ENCODE measurements at places on chromosomes 11 and 22.

DNA sequence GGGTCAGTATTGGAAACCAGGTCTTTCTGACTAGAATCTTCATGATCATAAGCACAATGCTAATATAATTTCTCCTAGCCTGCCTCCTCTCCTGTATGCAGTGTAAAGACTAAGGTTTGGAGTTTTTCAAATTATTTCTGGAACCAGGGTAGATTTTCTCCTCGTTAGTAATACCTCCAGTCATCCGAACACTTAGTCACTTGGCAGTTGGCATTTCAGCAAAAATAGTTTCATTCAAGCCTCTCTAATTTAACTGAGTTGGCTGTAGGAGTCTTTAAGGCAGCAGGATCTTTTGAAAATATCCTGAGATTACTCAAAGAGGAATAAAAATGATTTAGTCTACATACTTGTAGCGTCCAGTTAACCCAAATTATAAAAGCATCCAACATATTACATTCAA is 6.3 kb downstream of the TYR start:
- DNase-seq: no peak

GRCh38 chr11:85922367-85922766 is 67.2 kb downstream of the CCDC83 start:
- no peak for DNase-seq

DNA sequence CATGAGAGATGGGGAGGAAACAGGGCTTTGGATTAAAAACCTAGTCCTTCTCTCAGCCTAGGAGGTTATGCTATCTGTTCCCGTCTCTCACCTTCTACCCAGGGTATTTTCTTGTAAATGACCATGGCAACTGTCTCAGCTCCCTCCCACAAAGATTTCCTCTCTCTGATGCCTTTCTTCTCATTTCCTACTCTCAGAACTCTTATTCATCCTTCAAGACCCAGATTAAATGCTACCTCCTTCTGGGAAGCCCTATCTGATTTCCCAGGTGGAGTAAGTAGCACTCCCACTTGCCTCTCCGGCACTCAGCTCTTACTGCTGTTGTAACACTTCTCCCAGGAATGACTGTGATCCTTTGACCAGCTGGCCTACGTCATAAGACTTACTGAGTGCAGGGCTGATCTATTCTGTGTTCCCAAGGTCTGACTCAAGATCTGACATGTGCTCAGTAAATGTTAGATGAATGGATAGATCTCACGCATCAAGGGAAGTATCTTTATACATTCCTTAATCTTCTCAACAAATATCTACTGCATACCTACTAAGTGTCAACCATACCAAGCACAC is 175.0 kb downstream of the TENM4 start:
- no peak for DNase-seq

DNA sequence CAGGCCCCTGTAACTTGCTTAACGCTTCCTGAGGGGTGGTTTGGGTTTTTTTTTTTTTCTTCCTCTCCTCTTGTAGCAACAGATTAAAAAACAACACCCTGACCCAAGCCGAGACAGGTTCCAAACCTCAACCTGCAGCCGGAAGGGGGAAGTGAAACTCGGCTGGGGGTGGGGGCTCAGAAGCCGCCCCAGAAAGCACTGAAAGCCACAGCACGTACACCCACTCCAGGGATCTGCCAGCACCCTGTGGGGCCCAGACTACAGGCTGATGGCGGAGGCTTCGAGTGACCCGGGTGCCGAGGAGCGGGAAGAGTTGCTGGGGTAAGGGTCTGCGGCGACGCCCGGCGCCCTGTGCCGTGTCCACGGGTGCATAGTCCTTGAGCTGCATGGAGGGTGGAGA is at the start of gene LSP1:
LSP1 (plus strand) TSS at position 208 of the 400 bp plus-strand sequence; CDS start at position 269, 61 bp downstream.
- DNase-seq: no peak

- peak; percentile 90 for DNase-seq
These were observed 28.1 kb downstream of the CAPN1 start for GRCh38 chr11:65209711-65210360.

- no peak for DNase-seq
These were observed 44.9 kb upstream of the SWAP70 start for GRCh38 chr11:9619004-9619403.

DNA sequence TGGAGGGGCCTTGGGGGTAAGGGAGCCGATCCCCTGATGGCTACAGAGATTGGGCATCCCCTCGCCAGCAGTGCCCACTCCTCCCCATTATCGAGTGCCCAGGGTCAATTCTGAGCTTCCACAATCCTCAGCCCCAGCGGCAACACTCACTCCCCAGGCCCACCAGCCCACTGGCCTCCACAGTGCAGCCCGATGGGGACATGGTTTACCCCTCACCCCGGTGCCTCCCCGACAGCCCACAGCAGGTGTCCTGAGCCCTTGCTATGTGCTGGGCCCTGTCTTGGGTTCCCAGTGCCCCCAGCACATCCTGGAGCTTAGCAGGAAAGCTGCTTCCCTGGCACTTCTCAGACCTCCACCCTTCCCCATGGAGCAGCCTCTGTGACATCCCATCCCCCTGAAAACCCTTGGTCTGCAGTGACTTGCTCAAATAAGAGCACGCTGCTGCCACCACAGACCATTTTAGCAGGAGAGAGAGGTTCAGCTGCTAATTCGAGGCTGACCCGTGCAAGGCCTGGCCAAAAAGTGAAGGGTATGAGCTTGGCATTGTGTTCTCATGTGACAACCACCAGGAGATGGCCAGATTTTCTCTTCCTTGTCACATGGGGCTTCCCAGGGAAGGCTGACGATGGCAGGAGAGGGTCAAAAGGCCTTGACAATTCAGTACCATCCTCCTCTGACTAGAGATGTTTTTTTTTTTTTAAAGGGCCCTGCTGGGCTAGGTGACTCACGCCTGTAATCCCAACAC is 23.6 kb downstream of the KCNJ4 start:
- DNase-seq: no peak

- no peak for DNase-seq
These were observed 15.2 kb downstream of the DHCR7 start for GRCh38 chr11:71432761-71433647.

DNA sequence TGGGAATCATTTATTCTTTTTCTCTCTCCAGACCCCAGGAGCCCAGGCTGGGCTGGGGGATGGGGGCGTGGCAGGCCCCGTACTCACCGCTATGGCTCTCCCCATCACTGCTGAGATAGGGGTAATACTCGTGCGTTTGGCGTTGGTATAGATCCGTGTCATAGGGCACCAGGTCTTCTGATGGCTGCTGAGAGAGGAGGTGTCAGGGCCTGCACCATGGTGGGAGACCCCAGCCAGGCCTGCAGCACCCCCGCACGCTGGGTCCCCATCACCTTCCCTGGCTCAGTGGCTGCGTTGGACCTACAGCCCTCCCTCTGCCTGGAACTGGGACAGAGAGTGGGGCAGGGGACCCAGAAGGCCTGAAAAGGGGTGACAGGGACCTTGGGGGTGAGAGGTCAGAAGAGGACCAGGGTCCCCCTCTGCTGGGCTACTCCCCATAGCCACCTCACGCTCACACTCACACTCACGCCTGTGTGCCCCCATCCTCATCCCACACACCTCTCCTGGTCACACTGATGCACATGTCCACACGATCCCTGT is 2.7 kb downstream of the SPI1 start:
- DNase-seq: no peak

GRCh38 chr22:44111562-44112155 is 69.1 kb upstream of the PARVG start:
- no peak for DNase-seq

DNA sequence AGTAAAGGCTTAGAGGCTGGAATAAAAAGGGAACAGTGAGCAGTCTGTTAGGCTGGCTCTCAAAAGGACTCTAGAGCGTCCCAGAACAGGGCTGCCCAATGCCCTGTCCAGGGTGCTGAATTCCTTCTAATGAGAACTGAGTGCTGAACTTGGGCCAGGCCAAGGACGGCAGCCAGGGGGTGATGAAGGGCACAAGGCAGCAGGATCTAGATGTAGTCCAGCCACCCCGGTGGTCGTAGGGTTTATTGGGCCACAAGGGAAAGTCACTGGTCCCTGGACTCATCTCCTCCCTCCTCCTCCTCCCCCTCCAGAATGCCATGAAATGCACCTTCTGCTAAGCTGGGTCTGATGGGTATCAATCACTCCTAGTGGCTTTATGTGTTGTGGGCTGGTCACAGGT is 19.2 kb downstream of the NPTXR start:
- peak; percentile 42 for DNase-seq

DNA sequence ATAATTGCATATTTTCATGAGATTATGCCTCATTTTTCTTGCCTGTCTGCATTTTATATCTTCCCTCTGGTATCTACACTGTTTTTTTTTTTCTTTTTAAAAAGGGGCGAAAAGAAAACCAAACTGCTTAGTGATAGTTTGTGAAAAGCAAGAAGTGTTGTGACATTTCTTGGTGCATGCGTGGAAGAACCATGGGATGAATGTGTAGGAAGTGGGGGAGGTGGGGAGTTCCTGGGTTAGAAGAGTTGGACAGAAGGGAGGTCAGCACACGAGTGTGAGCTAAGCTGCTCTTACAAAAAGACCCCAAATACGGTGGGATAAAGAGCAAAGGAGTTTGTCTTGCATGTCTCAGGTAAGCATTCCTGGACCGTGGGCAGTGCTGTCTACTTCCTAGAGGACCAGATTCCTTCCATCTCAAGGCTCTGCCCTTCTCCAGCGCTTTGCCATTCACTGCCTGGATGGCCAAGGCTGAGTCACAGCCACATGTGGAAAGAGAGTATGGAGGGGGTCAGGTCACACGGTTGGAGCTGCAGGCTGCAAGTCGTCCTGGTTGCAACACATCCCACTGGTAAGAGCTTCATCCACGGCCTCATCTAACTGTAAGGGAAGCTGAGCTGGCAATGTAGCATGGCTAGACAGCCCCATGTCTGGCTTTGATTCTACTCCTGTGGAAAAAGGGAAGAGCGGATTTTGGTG is 300.6 kb downstream of the DDX10 start:
- no peak for DNase-seq

DNA sequence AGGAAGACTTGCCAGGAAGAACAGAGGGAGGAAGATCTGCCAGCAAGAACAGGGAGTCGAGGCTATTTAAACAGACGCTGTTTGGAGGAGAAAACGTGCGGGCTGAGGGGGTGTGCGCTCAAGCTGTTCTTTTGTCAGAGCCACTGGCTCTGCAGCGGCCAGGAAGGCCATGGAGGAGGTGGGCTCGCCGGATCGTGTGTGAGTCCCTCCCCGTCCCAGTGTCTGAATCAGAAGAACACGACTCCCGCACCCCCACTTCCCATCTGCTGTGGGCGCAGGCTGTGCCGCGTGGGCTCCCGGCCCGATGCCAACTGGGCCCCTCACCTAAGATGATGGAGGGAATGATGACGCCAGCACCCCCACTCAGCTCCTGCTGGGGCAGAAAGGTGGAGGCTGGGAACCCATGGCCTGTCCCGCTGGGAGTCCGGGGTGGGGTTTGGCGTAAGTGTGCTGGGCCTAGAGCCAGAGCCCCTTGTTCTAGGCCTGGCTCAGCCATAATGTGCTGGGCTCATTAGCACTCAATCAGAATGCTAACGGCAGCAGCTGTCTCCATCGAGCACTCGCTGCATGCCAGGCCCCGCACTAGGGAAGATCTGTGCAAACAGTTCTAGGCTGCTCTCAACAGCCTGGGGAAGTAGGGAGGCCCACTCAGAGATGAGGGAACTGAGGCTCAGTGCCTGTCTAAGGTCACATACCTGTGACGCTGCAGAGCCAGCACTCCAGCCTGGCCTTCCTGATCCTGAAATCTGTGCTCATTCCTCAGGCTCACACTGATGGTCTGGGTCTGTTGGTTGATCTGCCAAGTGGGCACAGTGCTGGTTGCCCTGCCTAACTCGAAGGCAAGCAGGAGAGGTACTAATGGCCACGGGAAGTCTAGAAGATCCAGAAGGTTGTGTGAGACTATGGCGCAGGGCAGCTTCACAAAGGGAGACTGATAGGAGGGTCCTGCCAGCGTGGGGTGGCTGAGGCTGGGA is 11.5 kb downstream of the NPTXR start:
- no peak for DNase-seq

DNA sequence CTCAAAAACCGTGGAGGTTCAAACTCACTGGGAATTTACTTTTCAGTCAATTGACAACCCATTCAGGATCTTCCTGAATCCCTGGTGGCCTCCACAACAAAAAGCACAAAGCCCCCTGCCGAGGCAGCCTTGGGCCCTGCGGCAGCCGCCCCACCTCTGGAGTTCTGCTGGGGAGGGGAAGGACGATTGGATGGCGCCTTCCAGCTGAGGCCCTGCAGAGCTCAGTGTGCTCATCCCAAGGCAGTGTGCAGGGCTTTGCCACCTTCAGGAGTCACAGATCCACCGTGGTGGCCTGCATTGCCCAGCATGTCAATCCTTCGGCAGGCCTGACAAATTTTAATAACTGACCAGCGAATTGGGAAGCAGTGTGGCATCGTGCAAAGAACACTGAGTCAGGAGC is 7.4 kb downstream of the ZFTA start:
- DNase-seq: no peak

DNA sequence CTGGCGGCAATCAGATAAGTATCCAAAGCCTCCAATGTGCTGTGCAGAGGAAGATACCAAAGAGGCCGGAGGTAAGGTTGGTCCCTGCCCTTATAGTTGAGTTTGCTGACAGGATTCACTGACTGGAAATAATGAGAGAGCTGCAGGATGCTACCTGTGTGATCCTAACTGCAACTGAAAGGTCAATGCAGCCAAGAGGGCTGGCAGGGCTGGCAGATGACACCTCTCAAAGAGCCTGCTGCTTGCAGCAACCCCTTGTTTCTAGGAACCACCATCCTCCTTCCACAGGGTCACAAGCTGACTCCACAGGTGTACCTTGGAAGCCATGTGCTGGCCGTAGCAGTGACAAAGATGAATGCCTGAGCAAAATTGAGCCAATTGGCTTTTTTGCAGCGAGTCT is 348.1 kb downstream of the DDX10 start:
- DNase-seq: no peak

DNA sequence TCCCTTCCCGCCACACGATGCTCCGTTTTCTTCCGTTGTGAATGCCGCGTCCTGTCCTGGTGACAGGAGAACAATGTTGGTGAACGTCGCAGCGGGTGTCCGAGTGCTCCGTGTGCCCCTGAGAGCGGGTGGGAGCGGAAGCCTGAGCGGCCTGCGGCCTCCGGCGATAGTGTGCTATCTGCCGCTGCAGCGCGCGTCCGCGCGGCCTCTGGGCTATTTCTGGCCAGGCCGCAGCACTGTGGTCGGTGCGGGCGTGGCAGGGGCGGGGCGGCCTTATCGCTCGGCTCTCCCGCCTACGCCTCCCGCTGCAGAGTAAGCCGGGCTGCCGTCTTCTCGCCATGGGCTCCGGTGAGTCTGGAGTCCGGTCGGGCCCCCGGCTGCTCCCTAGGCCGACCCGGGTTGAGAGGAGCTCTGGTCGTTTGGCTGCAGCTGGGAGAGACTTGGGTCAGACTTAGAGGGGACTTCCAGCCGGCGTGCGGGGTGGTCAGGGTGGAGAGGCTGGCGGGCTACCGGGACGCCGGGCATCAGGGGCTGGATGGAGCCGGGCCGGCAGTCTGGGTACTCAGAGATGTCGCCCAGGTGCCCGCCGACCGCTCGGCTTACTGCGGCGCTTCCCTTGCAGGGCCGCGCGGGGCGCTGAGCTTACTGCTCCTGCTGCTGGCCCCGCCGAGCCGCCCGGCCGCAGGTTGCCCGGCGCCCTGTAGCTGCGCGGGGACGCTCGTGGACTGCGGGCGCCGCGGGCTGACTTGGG is at the start of gene GP1BB:
GP1BB (plus strand) TSS at position 308 of the 751 bp plus-strand sequence; CDS start at position 339, 31 bp downstream.
- peak; percentile 44 for DNase-seq
